Left lung (tissue), 14 donors: ENCODE measurements at places on chromosomes 7 and 10. TPM values are rescaled to one million over a fixed set of nuclear protein-coding genes. Genes with fewer than 3 reads are reported as not detected.
A peak's percentile ranks its signal among the peaks of the same experiment; 100 is the strongest.

- no peaks in the 10 kb centered on the region for H3K27me3 ChIP-seq
- H3K27ac ChIP-seq = no peak overlapping the region
- DNase-seq = no peak
- no peaks in the 10 kb centered on the region for H3K36me3 ChIP-seq
- peaks cover 20% of the 10 kb centered on the region for H3K4me1 ChIP-seq
- H3K4me3 ChIP-seq = no peak overlapping the region
Observed at GRCh38 chr10:119352042-119352441, 144.7 kb downstream of the GRK5 start.

The OR2A7 gene
- polyA plus RNA-seq = 25.2 TPM

The ASB10 gene
- polyA plus RNA-seq = not detected

- no peaks in the 10 kb centered on the region for H3K4me1 ChIP-seq
- H3K4me3 ChIP-seq = no peak overlapping the region
- H3K36me3 ChIP-seq = no peaks in the 10 kb centered on the region
- no peak overlapping the region for H3K27ac ChIP-seq
- no peak for DNase-seq
Observed at GRCh38 chr7:70093205-70093904, 495.1 kb downstream of the AUTS2 start.

- H3K36me3 ChIP-seq = peaks cover 7% of the 10 kb centered on the region
- no peaks in the 10 kb centered on the region for H3K27me3 ChIP-seq
- peaks cover 40% of the 10 kb centered on the region for H3K4me1 ChIP-seq
- H3K27ac ChIP-seq = peak overlapping the region; percentile 33
- no peak overlapping the region for H3K4me3 ChIP-seq
Observed at GRCh38 chr7:155670521-155670920, 26.1 kb downstream of the RBM33 start.

DNA sequence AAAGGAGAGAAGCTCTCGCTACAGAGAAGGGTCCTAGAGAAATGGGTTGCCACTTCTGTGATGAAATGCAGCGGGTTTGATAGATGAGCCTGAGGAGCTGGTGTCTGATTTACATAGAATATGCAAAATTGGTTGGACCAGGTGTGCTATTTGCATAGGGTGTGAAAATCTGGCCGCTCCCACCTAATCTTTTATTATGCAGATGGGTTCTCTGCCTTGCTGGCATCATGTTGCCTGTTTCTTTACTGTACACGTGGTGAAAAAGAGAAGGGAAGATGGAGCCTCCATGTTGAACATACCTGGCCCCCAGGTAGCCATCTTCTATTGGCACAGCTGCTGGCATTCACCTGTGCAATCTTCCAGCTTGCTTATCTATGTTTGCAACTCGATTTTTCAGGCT, 212.2 kb downstream of the ANKRD7 start:
- H3K27ac ChIP-seq = no peak overlapping the region
- no peak overlapping the region for H3K4me3 ChIP-seq
- DNase-seq = no peak
- H3K36me3 ChIP-seq = no peaks in the 10 kb centered on the region
- no peaks in the 10 kb centered on the region for H3K4me1 ChIP-seq
- no peaks in the 10 kb centered on the region for H3K27me3 ChIP-seq

The OSBPL3 gene
- 3.3 TPM for polyA plus RNA-seq

- DNase-seq = no peak
- H3K27ac ChIP-seq = no peak overlapping the region
- H3K4me3 ChIP-seq = no peak overlapping the region
- peaks cover 6% of the 10 kb centered on the region for H3K36me3 ChIP-seq
- no peaks in the 10 kb centered on the region for H3K4me1 ChIP-seq
- H3K27me3 ChIP-seq = no peaks in the 10 kb centered on the region
Observed at GRCh38 chr7:144792050-144792449, 43.8 kb downstream of the TPK1 start.

DNA sequence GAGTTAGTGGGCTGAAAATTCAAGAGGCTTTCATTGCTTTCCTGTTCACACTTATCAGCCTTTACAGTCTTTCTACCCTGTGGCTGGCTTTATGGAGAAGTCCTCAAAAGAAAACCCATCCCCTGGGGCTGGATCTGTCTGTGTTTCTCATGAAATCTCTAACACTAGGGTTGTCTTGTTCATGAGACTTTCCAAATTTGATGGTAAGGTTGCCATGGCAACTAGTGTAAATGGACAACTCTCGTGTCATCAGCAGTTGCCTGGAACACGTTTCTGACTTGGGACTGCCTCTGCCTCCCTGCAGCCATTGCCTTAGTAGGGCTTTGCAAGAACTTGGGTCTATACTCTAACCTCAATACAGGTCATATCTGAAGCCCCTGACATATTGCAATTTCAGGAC, 35.8 kb upstream of the PLPP4 start:
- no peaks in the 10 kb centered on the region for H3K36me3 ChIP-seq
- no peak overlapping the region for H3K27ac ChIP-seq
- no peak for DNase-seq

GRCh38 chr10:122296363-122297120, 25.4 kb downstream of the BTBD16 start:
- no peak overlapping the region for H3K4me3 ChIP-seq
- H3K27me3 ChIP-seq = no peaks in the 10 kb centered on the region
- H3K36me3 ChIP-seq = no peaks in the 10 kb centered on the region
- no peak for DNase-seq
- H3K27ac ChIP-seq = no peak overlapping the region
- peaks cover 4% of the 10 kb centered on the region for H3K4me1 ChIP-seq

- H3K4me1 ChIP-seq = peaks cover 5% of the 10 kb centered on the region
- H3K27ac ChIP-seq = no peak overlapping the region
- H3K36me3 ChIP-seq = no peaks in the 10 kb centered on the region
- H3K27me3 ChIP-seq = no peaks in the 10 kb centered on the region
- no peak for DNase-seq
Observed at GRCh38 chr10:62149621-62150020, 119.0 kb downstream of the RTKN2 start.
